ENCODE measurements at places on chromosomes 2 and 18. TPM values are rescaled to one million over a fixed set of nuclear protein-coding genes. Genes with fewer than 3 reads are reported as not detected.

The APOB gene
- total RNA-seq, result 0.09 TPM

The RNF149 gene
- 18.7 TPM for total RNA-seq

The PTPN4 gene
- 26.3 TPM for total RNA-seq

The SNED1 gene
- total RNA-seq, result 5.6 TPM

The RAB6C gene
- 0.82 TPM for total RNA-seq

The TTR gene
- total RNA-seq, result 4.2 TPM

The GYPC gene
- 46.6 TPM for total RNA-seq

The AOX1 gene
- total RNA-seq, result 0.52 TPM

The C2orf49 gene
- 19.4 TPM for total RNA-seq

The RAD51AP2 gene
- 0.41 TPM for total RNA-seq

The ZNF804A gene
- total RNA-seq, result 0.77 TPM

The FBLN7 gene
- 2.2 TPM for total RNA-seq

The CIB4 gene
- not detected for total RNA-seq

The CHN1 gene
- total RNA-seq, result 107 TPM

The B3GNT7 gene
- total RNA-seq, result 0.23 TPM

The LYG1 gene
- total RNA-seq, result 0.90 TPM

The ACMSD gene
- 0.25 TPM for total RNA-seq

The SERPINB4 gene
- total RNA-seq, result not detected

Measured in motor neuron (in vitro differentiated cells).